ENCODE measurements at places on chromosomes 4 and X.

- H3K27me3 ChIP-seq: no peaks in the 10 kb centered on the region
- H3K4me1 ChIP-seq: peaks cover 16% of the 10 kb centered on the region
- no peak for DNase-seq
- 0 out of 2 replicates have a peak overlapping the region, but pooled peaks have one; percentile 39 for H3K27ac ChIP-seq
- H3K4me3 ChIP-seq: no peak overlapping the region
These were observed 76.7 kb downstream of the WWC2 start for GRCh38 chr4:183175631-183176232.

GRCh38 chr4:37452952-37453280 is 208.4 kb downstream of the NWD2 start:
- H3K4me3 ChIP-seq: peak overlapping the region; percentile 83
- peak; percentile 83 for DNase-seq
- H3K36me3 ChIP-seq: no peaks in the 10 kb centered on the region

GRCh38 chrX:110414679-110415439 is 56.2 kb downstream of the RTL9 start:
- peaks cover 14% of the 10 kb centered on the region for H3K4me1 ChIP-seq
- no peaks in the 10 kb centered on the region for H3K36me3 ChIP-seq
- no peak for DNase-seq
- no peak overlapping the region for H3K27ac ChIP-seq
- H3K4me3 ChIP-seq: no peak overlapping the region

- no peak overlapping the region for H3K27ac ChIP-seq
- peak; percentile 28 for DNase-seq
- H3K4me1 ChIP-seq: peaks cover 12% of the 10 kb centered on the region
- no peaks in the 10 kb centered on the region for H3K27me3 ChIP-seq
- no peaks in the 10 kb centered on the region for H3K36me3 ChIP-seq
These were observed 55.3 kb downstream of the SOD3 start for GRCh38 chr4:24850674-24851073.

GRCh38 chr4:75555294-75556164 is at the start of gene ODAPH:
ODAPH (plus strand) TSS chr4:75556066; CDS start chr4:75556083, 17 bp downstream.
- peaks cover 18% of the 10 kb centered on the region for H3K4me1 ChIP-seq
- peak; percentile 77 for DNase-seq
- peak within 1 kb of the TSS; percentile 50 for H3K27ac ChIP-seq
- H3K4me3 ChIP-seq: peak within 1 kb of the TSS; percentile 50
- no peaks in the 10 kb centered on the region for H3K36me3 ChIP-seq
- H3K27me3 ChIP-seq: no peaks in the 10 kb centered on the region

DNA sequence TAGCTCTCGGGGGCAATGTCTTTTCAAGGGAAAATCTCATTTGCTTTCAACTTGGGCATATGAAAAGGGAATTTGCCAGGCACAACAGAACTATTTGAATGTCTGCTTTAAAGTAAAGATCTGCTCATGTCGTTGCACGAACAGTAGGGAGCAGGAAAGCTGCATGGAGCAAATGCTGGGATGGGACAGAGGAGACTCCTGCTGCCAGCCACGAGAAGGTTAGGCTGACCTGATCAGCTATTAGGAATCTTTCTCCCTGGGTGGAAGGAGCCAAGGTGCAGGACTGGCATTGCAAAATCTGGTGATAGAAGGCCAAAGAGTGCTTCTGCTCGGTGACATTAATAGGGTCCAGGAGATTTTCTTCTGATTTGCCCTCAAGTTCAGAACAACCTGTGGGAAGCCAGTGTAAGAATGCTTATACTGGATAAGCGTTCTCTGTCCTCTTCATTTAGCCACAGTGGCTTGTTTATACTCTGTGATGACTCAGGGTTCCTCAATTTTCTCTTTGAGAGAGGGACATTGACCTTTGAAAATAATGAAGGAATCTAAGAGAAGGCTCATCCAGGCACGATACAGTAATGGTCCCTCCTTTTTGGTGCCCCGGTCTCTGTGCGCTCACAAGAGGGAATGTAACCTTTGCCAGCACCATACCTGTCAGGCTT is 22.9 kb downstream of the FHL1 start:
- no peak for DNase-seq
- peaks cover 42% of the 10 kb centered on the region for H3K4me1 ChIP-seq
- H3K36me3 ChIP-seq: no peaks in the 10 kb centered on the region
- H3K4me3 ChIP-seq: no peak overlapping the region
- no peak overlapping the region for H3K27ac ChIP-seq

DNA sequence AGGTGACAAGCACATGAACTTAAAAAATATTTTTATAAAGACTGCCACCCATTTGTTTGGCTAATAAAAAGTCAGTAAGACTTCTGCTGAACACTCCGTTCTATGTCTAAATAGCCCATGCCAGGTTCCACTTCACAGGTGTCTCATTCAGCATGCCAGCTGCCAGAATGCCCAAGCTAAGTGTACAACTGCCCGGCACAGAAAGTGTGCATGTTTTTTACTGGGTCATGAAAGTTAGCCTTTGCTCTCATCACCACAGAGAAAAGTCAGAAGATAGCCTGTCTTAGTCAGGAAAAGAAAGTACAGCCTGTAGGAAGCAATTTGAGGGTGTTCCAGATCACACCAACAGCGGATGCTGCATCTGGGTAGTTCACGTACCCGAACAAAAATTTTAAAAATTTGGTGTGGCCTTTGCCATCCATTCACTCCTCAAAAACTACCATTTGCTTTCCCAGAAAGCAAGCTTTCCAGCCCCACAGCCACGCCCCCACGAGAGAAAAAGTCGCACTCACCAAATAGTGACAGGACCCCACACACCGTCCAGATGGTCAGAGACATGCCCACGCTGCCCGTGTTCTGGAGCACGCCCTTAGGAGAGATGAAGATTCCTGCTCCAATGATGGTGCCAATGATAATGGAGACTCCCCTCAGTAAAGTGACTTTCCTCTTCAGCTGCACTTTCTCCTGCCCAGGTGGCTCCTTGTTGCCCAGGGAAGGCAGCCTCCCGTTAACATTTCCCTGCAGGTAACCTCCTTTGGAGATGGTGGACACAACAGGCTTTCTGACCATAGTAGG is 671 bp downstream of the SLC7A11 start:
- H3K4me3 ChIP-seq: peak overlapping the region; percentile 88
- peaks cover 26% of the 10 kb centered on the region for H3K36me3 ChIP-seq
- H3K27ac ChIP-seq: peak overlapping the region; percentile 100
- peak; percentile 38 for DNase-seq

DNA sequence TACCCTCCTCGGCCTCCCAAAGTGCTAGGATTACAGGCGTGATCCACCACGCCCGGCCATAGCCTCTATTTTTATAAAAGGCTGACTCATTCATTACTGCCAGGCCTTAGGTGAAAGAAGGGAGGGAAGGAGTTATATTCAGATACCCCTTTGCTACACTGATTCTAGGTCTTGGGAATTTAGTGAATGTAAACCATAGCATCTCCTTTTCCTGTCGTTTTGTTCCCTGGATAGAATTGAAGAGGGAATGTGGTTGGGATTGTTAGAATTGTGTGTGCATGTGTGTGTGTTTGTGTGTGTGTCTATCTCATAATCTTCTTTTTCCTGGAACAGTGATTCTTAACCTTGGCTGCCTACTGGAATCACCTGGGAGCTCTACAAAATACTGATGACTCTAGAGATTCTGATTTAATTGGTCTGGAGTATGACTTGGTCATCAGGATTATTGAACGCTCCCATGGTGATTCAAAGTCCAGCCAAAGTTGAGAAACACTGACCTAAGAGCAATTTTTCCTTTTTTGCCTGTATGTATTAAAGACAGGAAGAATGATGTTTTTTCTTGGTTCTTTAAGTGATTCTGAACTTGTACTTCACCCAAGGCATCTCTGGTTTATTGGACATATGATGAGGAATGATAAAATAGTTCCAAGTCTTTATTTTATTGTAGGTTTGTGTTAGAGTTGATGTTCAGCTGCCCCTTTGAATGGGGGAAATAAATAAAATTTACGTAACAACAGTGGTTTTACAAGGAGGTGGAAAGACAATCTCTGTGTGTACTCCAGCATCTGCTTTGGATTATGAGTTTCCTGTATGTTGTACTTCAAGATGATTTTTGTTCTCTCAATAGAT is 37.0 kb downstream of the NAP1L5 start:
- peaks cover 31% of the 10 kb centered on the region for H3K4me1 ChIP-seq
- H3K27ac ChIP-seq: peak overlapping the region; percentile 76
- H3K36me3 ChIP-seq: no peaks in the 10 kb centered on the region

DNA sequence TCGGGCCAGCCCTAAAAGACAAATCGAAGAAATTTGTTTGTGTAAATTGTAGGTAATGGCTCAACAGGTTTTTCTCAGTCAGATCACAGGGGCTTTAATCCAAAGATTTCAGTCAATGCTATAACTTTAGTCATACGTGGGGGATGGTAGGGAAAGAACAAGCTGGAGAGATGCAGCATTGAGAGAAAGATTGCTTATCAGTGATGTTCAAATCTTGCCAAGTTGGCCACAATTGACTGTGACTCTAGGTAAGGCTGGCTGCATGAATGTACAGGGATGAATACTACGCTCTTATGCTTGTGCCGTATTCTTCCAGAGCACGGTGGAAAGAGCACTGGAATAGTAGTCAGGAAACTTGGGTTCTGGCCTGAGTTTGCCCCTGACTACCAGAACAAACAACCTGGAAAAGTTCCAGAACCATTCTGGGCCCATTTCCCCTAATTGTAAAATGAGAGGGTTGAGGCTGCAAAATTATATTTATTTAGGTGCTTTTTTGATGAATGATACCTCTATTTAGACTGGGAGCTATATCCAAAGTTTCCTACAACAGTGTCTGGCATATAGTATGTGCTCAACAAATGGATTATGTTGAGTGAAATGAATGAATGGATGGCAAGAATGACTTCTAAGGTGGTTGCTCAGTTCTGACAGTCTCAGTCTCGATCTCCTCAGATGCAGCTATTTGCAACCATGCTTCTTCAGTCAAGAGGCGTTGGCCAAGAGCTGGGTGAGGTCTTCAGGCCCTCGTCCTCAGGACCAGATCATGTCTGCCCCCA is 44.4 kb downstream of the TSC22D3 start:
- peak; percentile 68 for DNase-seq
- H3K27me3 ChIP-seq: no peaks in the 10 kb centered on the region
- H3K4me1 ChIP-seq: peaks cover 81% of the 10 kb centered on the region
- H3K27ac ChIP-seq: peak overlapping the region; percentile 63
- no peak overlapping the region for H3K4me3 ChIP-seq

DNA sequence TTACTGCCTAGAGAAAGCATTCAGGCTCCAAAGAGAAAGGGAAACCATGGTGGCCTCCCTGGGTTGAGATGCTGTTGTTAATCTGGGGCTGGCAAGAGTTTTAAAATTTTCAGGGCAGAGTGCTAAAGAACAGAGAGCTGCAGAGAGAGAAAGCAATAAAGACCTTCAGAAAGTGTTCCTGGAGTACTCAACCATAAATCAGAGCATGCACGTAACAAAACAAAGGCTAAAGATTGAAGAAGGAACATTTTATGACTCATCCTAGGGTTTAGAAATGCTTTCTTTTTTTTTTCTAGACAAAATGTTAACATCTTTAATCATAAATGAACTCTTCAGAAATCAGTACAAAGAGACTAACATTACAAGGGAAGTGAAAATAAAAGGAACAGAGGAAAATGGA is 562.3 kb upstream of the NDST4 start:
- DNase-seq: no peak
- no peaks in the 10 kb centered on the region for H3K27me3 ChIP-seq
- H3K36me3 ChIP-seq: no peaks in the 10 kb centered on the region
- H3K4me3 ChIP-seq: no peak overlapping the region
- no peaks in the 10 kb centered on the region for H3K4me1 ChIP-seq

- no peak overlapping the region for H3K27ac ChIP-seq
- no peak overlapping the region for H3K4me3 ChIP-seq
These were observed 75.7 kb downstream of the NPFFR2 start for GRCh38 chr4:72107456-72107855.

- DNase-seq: no peak
- H3K36me3 ChIP-seq: no peaks in the 10 kb centered on the region
- no peak overlapping the region for H3K4me3 ChIP-seq
- no peak overlapping the region for H3K27ac ChIP-seq
- H3K27me3 ChIP-seq: 0 out of 2 replicates have a peak, but pooled peaks cover 14% of the 10 kb centered on the region
- no peaks in the 10 kb centered on the region for H3K4me1 ChIP-seq
These were observed 86.2 kb downstream of the NHSL2 start for GRCh38 chrX:71996826-71997225.

DNA sequence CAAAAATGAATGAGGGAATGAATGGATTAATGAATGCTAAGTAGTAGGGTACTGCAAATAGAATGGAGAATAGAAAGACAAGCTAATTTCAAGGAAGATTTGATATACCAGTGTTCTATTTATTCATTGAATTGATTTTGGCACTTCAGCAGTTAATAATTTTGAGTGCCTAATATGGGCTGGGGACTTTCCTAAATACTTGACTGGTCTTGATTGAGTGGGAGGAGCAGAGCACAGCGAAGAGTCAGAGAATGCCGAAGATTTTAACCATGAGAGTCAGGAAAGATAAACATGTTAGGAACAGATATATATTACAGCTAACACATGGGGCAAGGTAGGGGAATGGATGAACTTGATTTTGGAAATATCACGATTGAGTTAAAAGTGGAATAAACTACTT is 10.6 kb downstream of the IL15 start:
- no peak overlapping the region for H3K27ac ChIP-seq
- DNase-seq: no peak
- no peaks in the 10 kb centered on the region for H3K36me3 ChIP-seq
- no peaks in the 10 kb centered on the region for H3K27me3 ChIP-seq
- H3K4me3 ChIP-seq: no peak overlapping the region

- no peak overlapping the region for H3K4me3 ChIP-seq
- H3K36me3 ChIP-seq: no peaks in the 10 kb centered on the region
- DNase-seq: no peak
- H3K27ac ChIP-seq: no peak overlapping the region
These were observed 2189.6 kb downstream of the PCDH7 start for GRCh38 chr4:32909736-32910135.

- H3K36me3 ChIP-seq: no peaks in the 10 kb centered on the region
- H3K4me1 ChIP-seq: no peaks in the 10 kb centered on the region
- H3K27me3 ChIP-seq: no peaks in the 10 kb centered on the region
- H3K27ac ChIP-seq: no peak overlapping the region
- no peak for DNase-seq
These were observed 41.8 kb upstream of the STOX2 start for GRCh38 chr4:183863155-183863825.

GRCh38 chr4:17094876-17095210 is 196.4 kb upstream of the LDB2 start:
- no peak overlapping the region for H3K27ac ChIP-seq
- no peaks in the 10 kb centered on the region for H3K27me3 ChIP-seq
- DNase-seq: no peak
- H3K36me3 ChIP-seq: no peaks in the 10 kb centered on the region

DNA sequence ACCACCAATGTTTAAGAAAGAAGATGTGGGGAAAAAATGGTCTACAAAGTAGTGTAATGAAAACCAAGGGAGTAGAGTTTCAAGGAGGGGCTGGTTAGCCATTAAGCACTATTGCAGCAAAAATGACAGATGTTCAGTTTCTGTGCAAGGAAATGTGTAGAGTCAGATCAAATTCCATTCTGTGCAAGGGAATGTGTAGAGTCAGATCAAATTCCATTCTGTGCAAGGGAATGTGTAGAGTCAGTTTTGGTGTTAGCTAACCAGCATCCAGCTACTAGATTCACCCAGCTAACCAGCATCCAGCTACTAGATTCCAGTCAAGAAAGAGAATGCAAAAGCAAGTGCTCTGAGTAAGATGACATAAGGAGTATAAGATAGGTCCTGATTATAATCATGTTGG is 208.8 kb downstream of the COX18 start:
- no peaks in the 10 kb centered on the region for H3K4me1 ChIP-seq
- no peaks in the 10 kb centered on the region for H3K36me3 ChIP-seq
- DNase-seq: no peak
- no peak overlapping the region for H3K4me3 ChIP-seq

- H3K36me3 ChIP-seq: no peaks in the 10 kb centered on the region
- H3K27me3 ChIP-seq: no peaks in the 10 kb centered on the region
- H3K4me1 ChIP-seq: no peaks in the 10 kb centered on the region
- DNase-seq: peak; percentile 47
- H3K4me3 ChIP-seq: no peak overlapping the region
These were observed 231.9 kb upstream of the INTU start for GRCh38 chr4:127400731-127401346.
